ENCODE measurements at places on chromosomes 7 and 10. TPM values are rescaled to one million over a fixed set of nuclear protein-coding genes. Genes with fewer than 3 reads are reported as not detected.

Gene PNLIP
- total RNA-seq = not detected

GRCh38 chr7:149820622-149821190 is 17.5 kb upstream of the ZNF862 start:
- no peaks in the 10 kb centered on the region for H3K36me3 ChIP-seq
- no peak overlapping the region for H3K4me3 ChIP-seq
- H3K27ac ChIP-seq = no peak overlapping the region
- H3K4me1 ChIP-seq = peaks cover 2% of the 10 kb centered on the region
- no peak for DNase-seq

Gene COMTD1
- 69.8 TPM for total RNA-seq

DNA sequence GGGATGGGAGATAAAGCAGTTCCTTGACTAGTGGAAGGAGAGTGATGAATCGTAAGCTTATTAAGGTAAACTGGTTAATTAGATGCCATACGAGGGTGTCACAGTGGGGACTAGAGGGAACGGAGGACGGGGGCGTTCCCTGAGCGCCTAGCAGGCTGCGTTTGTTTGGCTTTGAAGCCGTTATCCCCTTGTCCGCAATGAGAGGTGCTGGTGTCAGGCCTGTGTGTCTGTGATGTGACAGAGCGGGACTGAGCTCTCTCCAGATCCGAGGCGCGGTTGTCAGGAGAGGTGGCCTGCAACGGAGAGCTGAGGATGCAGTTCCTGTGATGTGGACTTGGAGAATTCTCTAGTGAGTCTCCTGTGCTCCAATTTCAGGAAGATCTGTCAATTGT is 60.0 kb upstream of the PRPS1L1 start:
- H3K4me1 ChIP-seq = peaks cover 13% of the 10 kb centered on the region
- H3K27me3 ChIP-seq = peaks cover 10% of the 10 kb centered on the region
- no peak overlapping the region for H3K27ac ChIP-seq
- peak overlapping the region; percentile 70 for H3K4me3 ChIP-seq
- DNase-seq = no peak

DNA sequence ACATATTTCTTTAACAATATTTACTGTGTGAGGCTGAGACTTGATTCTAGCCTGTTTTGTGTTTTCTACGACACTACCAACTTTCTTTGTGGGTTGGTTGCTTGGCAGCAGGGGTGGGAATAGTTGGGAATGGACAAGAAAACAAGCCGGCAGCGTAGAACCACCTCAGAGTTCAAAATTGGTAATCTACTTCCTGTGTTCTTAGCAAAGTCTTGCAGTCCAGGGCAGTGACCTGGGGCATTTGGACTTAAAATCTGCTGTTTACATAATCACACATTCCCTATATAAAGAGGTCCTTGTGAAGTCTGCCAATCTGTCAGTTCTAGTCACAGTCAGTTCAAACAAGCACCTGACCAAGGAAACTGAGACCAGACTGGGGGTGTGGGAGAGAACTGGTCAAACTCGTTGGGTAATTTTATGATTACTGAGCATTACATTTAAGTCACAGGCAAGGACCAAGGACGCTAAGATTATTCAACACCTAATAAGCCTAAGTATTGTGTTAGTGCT is 167.9 kb downstream of the CPEB3 start:
- DNase-seq = no peak
- peak overlapping the region; percentile 35 for H3K27ac ChIP-seq
- peaks cover 44% of the 10 kb centered on the region for H3K4me1 ChIP-seq

- DNase-seq = no peak
- H3K27ac ChIP-seq = no peak overlapping the region
- H3K4me3 ChIP-seq = no peak overlapping the region
- no peaks in the 10 kb centered on the region for H3K27me3 ChIP-seq
These were observed 789 bp downstream of the PDE6C start for GRCh38 chr10:93613126-93613525.

Gene OGDH
- total RNA-seq = 98.6 TPM

- DNase-seq = no peak
- H3K4me1 ChIP-seq = no peaks in the 10 kb centered on the region
- no peak overlapping the region for H3K27ac ChIP-seq
- H3K27me3 ChIP-seq = no peaks in the 10 kb centered on the region
These were observed 9.0 kb downstream of the ADRA2A start for GRCh38 chr10:111085690-111086353.
